ENCODE measurements at places on chromosomes 11 and 22.

GRCh38 chr11:115721296-115721995, 217.2 kb upstream of the CADM1 start:
- no peak for DNase-seq

DNA sequence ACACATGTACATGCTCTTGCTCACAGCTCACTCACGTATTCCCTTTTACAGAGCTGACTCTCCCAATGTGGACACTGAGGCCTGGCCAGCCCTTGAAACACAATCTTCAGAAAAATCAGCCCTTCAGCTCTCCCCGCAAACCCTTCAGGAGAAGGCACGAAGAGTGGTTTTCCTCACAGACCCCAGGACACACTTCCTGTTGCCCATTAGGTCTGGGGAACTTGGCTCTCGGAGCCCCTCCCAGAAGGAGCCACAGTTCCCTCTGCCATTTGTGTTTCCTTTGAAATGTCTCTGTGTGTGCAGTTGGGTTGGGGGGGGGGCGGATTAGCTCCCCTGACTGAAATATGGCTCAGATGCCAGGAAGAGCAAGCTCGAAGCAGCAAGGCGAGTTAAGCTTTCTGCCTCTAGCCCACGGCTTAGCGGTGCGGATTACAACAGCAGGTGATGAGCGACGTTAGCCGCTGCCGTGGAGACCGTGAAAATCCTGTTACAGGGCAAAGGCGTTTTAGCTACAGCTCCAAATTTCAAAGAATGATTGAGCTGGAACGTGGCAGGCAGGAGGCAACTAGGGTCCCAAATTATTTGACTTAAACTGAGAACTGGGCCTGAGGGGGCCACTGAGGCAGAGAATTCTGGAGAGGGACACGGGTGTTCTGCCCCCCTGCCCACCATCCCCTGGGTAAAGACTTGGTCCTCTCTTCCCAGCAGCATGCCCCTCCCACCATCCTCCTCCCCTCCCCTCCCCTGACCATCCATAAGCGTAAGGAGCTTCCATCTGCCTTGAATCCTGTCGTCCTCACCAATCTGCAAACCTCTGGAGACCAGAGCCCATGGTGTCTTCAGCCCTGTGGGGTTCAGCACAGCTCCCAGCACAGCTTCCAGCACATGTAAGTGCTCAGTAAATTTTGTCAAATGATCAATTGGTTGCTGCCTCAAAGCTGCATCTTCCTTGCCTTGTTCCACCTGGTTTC, 598.6 kb downstream of the BUD13 start:
- DNase-seq: no peak

GRCh38 chr22:40009951-40010671, 15.4 kb downstream of the FAM83F start:
- DNase-seq: no peak

DNA sequence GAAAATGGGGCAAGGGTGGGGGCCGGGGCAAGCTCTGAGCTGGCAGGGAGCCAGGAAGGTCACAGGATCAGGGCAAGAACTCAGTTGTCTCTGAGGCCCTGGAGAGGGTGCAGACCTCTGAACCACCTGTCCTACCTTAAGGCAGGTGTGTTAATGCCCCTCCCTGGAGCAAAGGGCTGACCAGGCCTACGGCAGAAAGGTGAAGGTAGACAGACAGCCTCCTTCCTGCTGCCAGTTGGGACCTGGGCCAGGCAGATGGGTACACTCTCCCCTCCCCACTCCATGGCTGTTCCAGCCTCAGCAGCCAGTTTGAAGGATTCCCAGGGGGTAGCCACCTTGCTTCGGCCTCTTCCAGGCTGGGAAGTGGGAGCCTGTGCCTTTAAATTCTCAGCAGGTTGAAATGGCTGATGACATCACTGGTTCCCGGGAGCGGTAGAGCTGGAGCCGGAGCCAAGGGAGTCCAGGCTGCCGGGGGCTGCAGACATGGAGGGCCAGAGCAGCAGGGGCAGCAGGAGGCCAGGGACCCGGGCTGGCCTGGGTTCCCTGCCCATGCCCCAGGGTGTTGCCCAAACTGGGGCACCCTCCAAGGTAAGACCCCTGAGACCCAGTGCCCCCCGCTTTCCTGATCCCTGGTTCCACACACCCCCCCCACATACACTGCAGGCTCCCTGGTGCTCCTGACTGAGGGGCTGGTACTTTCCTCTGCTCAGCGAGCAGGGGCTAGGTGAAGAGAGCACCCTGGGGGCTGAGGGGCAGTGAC, at the start of gene INPP5J:
INPP5J (plus strand) TSS at position 435 of the 760 bp plus-strand sequence; CDS start at position 484, 49 bp downstream.
- DNase-seq: no peak

DNA sequence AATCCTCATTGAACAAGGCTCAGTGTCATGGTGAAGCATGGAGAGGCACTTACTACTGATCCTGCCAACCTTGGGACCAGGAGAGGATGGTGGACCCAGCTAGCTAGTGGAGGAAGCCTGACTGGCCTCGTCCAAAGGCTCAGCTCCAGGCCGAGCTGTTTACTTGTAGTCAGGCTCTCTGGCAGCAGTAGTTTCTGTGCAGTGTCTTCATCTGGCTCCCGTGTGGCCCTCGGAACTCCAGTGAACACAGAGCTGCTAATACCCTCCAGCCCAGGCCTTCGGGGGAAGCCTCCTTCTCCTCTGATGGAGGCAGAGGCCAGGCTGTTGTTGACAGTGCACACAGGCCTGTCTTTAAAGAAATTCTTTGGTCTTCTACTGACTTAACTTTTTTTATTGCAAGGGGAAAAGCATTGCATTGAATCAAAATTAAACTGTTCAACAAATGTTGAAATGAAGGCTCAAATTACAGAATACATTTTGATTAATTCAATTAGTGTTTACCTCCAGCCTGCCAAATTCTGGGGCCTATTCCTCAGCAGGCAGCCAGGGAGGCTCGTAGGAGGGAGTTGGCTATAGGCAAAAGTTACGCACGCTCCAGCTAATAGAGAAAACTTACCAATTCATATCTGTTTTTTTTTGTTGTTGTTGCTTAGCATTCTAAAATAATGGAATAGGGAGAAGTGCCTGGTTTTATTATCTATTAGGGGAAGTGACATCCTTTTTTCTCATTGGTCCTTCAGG, 18.8 kb downstream of the PPFIBP2 start:
- DNase-seq: no peak

Data from stimulated activated CD8-positive, alpha-beta memory T cell treated with anti-CD3 and anti-CD28 coated beads, Interleukin-2, amount 100 ng/mL, for 1 hour (primary cell).